Spinal cord (tissue), 10 donors: ENCODE measurements at places on chromosomes 11 and 22. TPM values are rescaled to one million over a fixed set of nuclear protein-coding genes. Genes with fewer than 3 reads are reported as not detected.
A peak's percentile ranks its signal among the peaks of the same experiment; 100 is the strongest.

GRCh38 chr11:33699515-33700062, 1.0 kb downstream of the C11orf91 start:
- H3K27me3 ChIP-seq, result peaks cover 6% of the 10 kb centered on the region
- peak overlapping the region; percentile 62 for H3K4me3 ChIP-seq
- no peak for DNase-seq
- H3K4me1 ChIP-seq, result peaks cover 38% of the 10 kb centered on the region

- H3K27ac ChIP-seq, result no peak overlapping the region
- no peaks in the 10 kb centered on the region for H3K36me3 ChIP-seq
- no peak overlapping the region for H3K4me3 ChIP-seq
- H3K4me1 ChIP-seq, result no peaks in the 10 kb centered on the region
- no peak for DNase-seq
- H3K27me3 ChIP-seq, result no peaks in the 10 kb centered on the region
These were observed 427.3 kb downstream of the TENM4 start for GRCh38 chr11:79013509-79013908.

DNA sequence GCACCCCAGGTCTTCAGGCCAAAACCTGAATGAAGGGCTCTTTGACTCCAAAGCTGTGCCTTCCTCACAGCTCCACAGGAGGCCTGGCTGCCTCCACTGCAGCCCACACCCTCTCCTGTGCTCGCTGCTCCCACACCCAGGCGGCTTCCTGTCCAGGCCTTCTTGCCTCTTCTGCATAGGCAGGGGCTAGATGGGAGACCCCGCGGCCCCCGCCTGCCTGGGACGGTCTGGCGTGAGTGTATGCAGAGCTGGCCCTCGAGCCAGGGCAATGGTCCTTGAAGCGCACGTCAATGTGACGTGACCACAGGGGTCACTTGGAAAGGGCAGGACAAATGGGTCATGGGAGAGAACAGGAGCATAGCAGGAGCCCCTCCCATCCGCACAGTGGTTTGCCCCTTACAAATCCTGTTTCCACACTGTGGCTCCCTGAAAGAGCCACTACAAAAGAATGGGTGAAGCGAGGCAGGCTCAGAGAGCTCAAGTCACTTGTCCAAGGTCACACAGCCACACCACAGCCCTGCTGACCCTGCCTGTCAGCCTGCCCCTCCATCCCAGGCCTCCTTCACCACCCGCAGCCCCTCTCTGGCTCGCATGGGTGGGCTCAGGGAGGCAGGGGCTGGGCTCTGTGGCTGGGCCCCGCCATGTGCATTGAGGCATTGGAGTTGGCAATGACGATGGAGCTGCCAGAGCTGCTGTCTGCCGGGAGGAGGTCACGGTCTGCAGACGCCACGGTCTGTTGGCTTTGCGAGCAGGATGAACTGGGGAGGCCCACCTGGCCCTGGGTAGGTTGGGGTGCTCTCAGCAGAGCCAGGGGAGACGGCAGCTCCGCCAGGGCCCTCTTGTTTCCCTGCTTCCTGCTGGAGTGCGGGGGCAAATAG, 71.2 kb upstream of the WNT11 start:
- no peak for DNase-seq
- no peaks in the 10 kb centered on the region for H3K27me3 ChIP-seq

GRCh38 chr11:3043315-3043871, 13.8 kb downstream of the CARS1 start:
- H3K27ac ChIP-seq, result no peak overlapping the region
- no peak for DNase-seq
- H3K4me1 ChIP-seq, result peaks cover 33% of the 10 kb centered on the region
- no peak overlapping the region for H3K4me3 ChIP-seq

DNA sequence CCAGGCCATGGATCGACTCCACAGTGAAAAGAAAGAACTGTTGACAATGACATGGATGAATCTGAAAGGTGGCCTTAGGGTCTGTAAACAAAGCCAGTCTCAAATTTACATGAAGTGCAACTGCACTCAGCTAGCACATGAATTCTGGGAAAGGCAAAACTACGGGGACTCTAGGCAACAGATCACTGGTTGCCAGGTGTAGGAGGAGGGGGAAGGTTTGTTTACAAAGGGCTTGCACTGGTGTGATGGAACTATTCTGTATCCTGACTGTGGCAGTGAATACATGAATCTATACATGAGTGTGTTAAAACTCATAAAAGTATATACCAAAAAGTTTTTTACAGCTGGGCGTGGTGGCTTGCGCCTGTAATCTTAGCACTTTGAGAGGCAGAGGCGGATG, 27.3 kb downstream of the ALX4 start:
- no peaks in the 10 kb centered on the region for H3K36me3 ChIP-seq
- no peak overlapping the region for H3K27ac ChIP-seq
- H3K4me3 ChIP-seq, result no peak overlapping the region
- no peak for DNase-seq
- H3K27me3 ChIP-seq, result peaks cover 5% of the 10 kb centered on the region
- no peaks in the 10 kb centered on the region for H3K4me1 ChIP-seq

The SCGB1C1 gene
- total RNA-seq, result not detected

The DEUP1 gene
- total RNA-seq, result 0.20 TPM

The IL18 gene
- 18.2 TPM for total RNA-seq

The RASGRP2 gene
- total RNA-seq, result 23.7 TPM

The KIRREL3 gene
- total RNA-seq, result 10.0 TPM
